Activated T-helper 17 cell treated with anti-CD3 and anti-CD28 coated beads, Interleukin-2, amount 50 U/mL, for 72 hours (primary cell): ENCODE measurements at places on chromosomes 6 and 20. TPM values are rescaled to one million over a fixed set of nuclear protein-coding genes. Genes with fewer than 3 reads are reported as not detected.

DNA sequence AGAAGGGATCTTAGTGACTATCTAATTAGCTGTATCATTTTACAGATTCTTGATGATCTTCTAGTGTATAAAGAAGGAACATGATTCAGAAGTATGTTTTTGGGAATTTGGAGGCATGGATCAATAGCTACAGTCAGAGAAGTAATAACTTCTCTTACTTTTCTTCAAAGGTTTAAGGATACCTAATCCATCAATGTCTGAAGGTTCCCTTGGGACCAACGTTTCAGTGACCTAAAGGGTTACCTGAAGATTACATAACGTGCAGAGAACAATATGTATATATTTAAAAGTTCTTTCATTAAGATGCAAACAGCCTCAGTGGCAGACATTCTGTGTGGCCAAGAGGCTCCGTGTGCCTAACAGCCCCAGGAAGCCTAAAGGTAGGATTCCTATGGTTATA, 3.2 kb downstream of the HDAC2 start:
- no peak for ATAC-seq
- no peaks in the 10 kb centered on the region for H3K27me3 ChIP-seq
- H3K27ac ChIP-seq = peak overlapping the region; percentile 9

The VNN1 gene
- total RNA-seq = not detected

The ZNF831 gene
- 13.5 TPM for total RNA-seq

The HUS1B gene
- 2.4 TPM for total RNA-seq

The HLA-DOA gene
- 7.8 TPM for total RNA-seq
